Anterior cingulate cortex (tissue), 58 donors: ENCODE measurements at places on chromosomes 12 and 14.

DNA sequence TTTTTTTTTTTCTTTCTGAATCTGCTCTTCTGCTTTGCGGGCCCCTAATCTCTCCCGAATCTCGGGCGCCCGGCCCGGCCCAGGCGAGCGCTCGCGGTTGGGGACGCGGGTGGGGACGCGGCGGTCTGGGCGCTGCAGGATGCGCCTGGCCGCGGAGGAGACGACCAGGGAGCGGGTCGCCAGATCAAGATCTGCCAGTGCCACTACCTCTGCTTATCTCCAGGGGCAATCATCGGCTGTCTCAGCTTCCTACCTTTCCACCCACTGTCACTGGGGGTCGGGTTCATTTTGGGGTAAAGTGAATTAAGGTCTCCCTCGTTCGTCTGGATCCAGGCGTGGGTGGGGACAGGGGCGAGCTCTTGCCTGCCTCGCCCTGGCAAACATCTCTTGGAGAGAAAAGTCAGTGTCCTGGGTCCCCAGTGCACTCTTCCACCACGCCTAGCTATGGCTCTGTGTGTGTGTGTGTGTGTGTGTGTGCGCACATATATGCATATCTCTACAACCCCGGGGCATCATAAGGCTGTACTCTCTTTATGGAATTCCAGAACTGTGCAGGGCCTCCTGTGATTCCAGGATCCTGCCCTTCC lies 422.3 kb downstream of the VRK1 start:
- no peak for DNase-seq

- no peak for DNase-seq
Measured at GRCh38 chr14:56891226-56891625, 80.9 kb upstream of the OTX2 start.

- DNase-seq, result no peak
Measured at GRCh38 chr14:63604626-63605025, 37.0 kb downstream of the WDR89 start.

- DNase-seq, result no peak
Measured at GRCh38 chr14:100504372-100505078, 82.7 kb downstream of the BEGAIN start.

DNA sequence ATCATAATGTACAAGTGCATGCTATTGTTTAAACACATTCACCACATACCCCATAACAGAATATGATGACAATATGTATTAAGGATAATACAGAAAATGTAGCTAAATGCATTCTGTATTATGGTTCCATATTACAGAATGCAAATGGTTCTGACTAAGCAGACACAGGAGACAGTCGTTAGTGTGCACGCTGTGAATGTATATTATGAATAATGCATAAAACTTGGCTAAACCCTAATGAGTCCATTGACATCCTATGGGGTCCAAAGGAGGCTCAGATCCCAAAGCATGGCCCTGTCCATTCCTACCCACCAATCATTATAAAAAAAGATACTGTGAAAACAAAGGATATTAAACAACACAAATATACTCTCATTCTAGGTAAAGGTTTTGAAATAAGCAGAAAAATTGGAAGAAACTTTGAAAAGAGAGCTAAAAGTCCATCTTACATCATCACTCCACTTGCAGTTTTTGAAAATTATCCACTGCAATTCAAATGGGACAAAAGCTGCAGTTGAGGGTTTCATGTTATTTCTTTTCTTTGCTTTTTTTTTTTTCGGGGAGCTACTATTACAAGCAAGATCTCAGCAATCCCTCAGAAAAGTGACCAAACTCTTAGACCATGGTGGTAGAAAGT lies 415.1 kb downstream of the BCAT1 start:
- no peak for DNase-seq

- no peak for DNase-seq
Measured at GRCh38 chr14:61462566-61463193, 141.3 kb downstream of the PRKCH start.

- DNase-seq, result no peak
Measured at GRCh38 chr12:47378907-47379306, 299.1 kb upstream of the AMIGO2 start.

DNA sequence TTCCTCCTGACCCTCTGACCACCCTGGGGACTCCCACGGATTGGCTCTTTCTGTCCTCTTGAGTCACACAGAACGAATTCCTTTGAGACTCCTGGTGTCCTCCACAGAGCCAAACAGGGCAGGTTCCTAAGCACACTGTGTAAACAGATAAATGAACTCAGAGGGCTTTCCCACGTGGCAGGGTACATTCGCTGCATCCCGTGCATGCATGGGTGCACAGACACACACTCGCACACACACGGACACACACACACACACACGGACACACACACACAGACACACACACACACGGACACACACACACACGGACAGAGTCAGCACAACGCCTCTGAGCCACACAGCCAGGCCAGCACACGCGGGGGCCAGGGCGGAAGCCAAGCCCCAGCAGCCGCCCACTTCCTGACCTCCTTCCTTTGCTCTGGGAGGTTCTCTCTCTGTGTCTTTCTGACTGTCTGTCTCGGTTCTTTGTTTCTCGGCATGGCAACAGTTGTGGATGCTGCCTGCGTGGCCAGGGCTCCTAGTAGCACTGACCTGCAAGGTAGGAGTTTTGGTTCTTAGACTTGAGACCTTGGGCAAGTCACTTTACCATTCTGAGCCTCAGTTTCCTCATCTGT lies 706 bp downstream of the CRACR2A start:
- DNase-seq, result no peak

- no peak for DNase-seq
Measured at GRCh38 chr14:53542732-53543131, 389.6 kb upstream of the DDHD1 start.

DNA sequence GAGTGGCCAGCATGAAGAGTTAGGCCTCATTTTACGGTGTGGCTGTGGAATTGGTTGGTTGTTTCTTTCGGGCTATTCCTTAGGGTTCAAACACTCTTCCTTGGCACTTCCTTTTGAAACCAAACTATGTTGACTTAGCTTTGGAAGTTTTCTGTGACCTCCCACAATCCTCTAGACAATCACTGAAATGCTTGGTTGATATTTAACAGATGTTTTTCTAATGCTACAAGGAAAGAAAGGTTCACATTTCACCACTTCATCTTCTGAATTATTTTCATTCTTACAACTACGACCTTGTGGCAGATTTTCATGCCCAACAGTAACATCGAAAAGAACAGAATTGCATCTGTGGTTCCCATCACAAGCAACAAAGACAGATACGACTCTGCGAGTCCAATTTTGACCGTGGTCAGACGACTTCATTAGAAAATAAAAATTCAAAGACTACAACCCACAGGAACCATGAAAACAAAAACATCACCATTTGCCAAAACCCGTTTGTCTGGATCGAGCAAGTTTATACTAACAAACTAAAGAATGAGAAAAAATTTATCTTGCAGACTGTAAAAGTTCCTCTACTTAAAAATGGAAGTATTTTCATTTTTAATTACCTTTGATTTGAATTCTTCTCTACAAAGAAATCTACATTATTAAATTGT lies 16.9 kb downstream of the PRKAB1 start:
- DNase-seq, result no peak

DNA sequence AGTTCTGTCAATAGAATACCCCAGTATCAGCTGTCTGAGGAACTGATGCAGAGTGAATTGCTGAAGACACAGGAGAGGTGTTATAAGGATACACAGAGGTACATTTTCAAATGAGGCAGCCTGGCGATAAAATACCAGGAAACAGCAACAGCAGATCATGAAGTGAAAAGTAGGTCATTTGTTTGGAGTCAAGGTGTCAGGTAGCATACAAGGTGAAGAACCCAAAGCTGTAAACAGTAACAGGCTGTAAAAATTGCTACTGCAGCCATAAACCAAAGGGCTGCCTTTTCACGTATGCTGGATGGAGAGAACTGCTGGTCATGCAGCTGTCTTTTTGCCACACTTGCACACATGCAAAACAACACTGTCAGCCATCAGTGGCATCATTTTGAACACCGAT lies 9.3 kb upstream of the TWF1 start:
- DNase-seq, result no peak

GRCh38 chr12:109147954-109148353 lies 31.6 kb downstream of the ACACB start:
- no peak for DNase-seq

- no peak for DNase-seq
Measured at GRCh38 chr12:77354766-77355362, 289.5 kb upstream of the E2F7 start.

GRCh38 chr12:19830446-19830845 lies 391.2 kb downstream of the AEBP2 start:
- DNase-seq, result no peak

- DNase-seq, result no peak
Measured at GRCh38 chr14:94617988-94618822, 6.0 kb downstream of the SERPINA3 start.

GRCh38 chr12:90287585-90287984 lies 578.9 kb upstream of the ATP2B1 start:
- no peak for DNase-seq

GRCh38 chr14:93752980-93753561 lies 35.2 kb downstream of the PRIMA1 start:
- peak; percentile 88 for DNase-seq

- no peak for DNase-seq
Measured at GRCh38 chr12:77919450-77919849, 88.8 kb downstream of the NAV3 start.

- DNase-seq, result no peak
Measured at GRCh38 chr14:95444132-95445129, 72.0 kb downstream of the SYNE3 start.

GRCh38 chr14:36509069-36509917 lies 10.7 kb downstream of the NKX2-1 start:
- no peak for DNase-seq

GRCh38 chr14:34081101-34081575 lies 130.3 kb upstream of the EGLN3 start:
- DNase-seq, result no peak

- DNase-seq, result no peak
Measured at GRCh38 chr12:44317651-44318126, 481.8 kb downstream of the TMEM117 start.

DNA sequence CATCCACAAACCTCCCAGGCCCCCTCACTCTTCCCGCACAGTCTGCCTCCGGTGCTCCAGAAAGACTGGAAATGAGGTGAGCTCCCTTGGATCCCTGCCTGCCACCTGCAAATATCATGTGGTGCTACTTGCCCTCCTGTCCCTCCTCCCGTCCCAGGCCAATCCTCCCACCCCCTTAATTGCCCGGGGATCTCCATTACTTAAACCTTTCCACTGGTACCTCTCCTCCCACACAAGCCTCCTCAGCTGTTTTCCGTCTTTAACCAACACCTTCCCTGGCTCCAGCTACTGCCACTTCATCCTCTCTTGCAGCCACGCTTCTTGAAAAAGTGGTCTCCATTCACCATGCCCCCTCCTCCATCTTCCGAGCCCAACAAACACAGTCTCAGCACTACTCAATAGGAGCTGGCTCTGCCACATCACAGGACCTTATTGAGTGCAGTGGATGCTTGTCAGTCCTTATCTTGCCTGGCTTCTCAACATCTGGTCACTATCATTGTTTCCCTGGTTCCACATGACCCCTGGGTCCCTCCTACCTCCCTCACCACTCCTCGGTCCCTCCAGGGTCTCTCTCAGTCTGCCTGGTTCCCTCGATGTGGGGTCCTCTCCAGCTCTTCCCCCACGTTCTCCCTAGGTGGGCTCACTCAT lies 11.5 kb downstream of the FAIM2 start:
- DNase-seq, result no peak
